ENCODE measurements at places on chromosomes 4 and X. TPM values are rescaled to one million over a fixed set of nuclear protein-coding genes. Genes with fewer than 3 reads are reported as not detected.

USP26 gene
- not detected for total RNA-seq

SLC7A11 gene
- total RNA-seq = 74.8 TPM

SLC30A9 gene
- total RNA-seq = 56.5 TPM

GAGE12E gene
- not detected for total RNA-seq

PWWP3B gene
- not detected for total RNA-seq

TLL1 gene
- total RNA-seq = 0.33 TPM

SLC6A14 gene
- not detected for total RNA-seq
